Stimulated activated CD4-positive, alpha-beta T cell treated with anti-CD3 and anti-CD28 coated beads, Interleukin-2, amount 100 ng/mL, for 24 hours (primary cell): ENCODE measurements at places on chromosomes 3 and 15.

DNA sequence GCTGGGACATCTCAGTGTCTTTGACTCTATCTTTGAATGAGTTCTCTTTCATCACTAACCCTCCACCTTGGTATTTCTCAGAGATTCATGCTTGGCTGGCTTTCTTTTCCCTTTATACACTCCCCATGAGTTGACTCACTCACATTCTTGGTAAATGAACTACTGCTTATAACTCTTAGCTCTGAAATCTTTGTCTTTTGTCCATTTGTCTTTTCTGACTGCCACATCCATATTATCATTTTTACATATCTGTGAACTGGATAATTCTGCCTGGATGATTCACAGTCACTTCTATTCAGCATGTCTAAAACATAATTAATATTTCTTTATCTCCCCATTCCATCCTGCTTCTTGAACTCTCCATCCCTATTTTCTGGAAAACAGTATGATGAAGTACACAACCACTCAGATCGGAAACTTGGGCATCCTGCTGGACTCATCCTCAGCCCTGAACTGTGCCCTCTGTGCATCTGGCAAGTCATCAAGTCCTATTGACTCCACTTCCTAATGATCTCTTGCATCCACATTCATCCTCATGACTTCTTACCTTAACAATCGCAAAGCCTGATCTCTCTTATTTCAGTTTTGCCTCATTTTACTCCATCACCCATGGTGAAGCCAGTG lies 66.9 kb downstream of the KCNAB1 start:
- DNase-seq: no peak

- no peak for DNase-seq
Measured at GRCh38 chr3:61537366-61537765, 24.0 kb upstream of the PTPRG start.

DNA sequence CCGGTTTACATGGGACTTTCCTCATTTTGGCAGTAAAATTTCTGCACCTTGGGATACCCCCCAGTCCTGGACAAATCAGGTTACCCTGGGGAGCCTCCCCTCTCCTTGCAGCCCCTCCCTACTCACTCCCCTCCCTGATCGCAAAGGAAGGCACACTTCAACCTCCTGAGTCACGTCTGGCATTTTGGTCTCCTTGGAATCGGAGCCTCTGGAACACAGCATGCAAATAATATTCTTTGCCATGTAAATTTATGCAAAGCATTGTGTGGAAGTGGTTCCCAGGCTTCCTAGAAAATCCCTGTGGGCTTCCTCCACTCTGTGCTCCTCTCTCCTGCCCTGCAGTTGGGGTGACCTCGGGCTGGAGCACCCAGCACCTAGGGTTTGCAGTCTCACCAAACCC lies 11.6 kb downstream of the SCN5A start:
- no peak for DNase-seq

DNA sequence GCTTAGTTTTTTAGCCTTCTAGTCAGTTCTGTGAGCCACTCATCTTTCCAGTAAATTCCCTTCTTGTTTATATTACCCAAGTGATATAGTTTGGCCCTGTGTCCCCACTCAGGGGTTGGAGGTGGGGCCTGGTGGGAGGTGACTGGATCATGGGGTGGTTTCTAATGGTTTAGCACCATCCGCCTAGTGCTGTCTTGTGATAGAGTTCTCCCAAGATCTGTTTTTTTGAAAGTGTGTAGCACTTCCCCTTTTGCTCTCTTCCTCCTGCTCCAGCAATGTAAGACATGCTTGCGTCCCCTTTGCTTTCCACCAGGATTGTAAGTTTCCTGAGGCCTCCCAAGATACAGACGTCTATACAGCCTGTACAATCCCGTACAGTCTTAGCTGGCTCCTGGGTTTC lies 53.7 kb upstream of the INO80 start:
- DNase-seq: no peak

DNA sequence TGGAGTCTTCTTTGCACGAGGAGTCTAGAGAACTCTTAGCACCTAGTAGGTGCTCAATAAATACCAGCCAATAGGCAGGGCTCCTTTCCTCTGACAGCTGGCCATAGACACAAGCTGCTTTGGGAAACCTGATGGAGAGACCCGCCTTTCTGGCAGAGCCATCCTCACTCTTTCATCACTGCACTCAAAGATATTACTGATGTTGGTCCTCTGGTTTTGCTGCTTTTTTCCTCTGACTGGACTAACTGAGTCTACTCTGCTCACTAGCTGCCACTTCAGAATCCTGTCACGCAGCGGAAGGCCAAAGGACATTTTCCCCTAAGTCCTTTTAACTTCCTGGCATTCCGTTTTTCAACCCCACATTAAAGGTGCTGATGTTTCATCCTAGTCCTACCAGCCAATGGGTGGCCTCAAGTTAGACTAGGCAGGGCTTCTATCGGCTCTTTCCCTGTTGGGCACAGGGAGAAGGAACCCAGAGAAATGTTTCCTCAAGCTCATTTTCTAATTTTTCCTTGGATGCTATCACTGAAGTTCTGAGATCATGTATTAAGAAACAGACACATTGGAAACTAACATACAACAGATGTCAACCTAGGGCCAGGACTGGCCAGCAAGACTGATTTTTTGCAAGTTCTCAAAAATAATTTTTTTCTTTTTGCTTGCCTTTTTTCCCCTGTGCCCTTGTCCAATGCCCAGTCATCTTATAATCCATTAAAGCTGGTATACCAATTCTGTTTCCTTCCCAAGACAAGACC lies 132.8 kb upstream of the ICE2 start:
- DNase-seq: no peak

- no peak for DNase-seq
Measured at GRCh38 chr3:30503446-30503845, 103.0 kb upstream of the TGFBR2 start.

GRCh38 chr3:194929578-194929960 lies 243.9 kb downstream of the FAM43A start:
- DNase-seq: no peak
